ENCODE measurements at places on chromosomes 3 and 15.

DNA sequence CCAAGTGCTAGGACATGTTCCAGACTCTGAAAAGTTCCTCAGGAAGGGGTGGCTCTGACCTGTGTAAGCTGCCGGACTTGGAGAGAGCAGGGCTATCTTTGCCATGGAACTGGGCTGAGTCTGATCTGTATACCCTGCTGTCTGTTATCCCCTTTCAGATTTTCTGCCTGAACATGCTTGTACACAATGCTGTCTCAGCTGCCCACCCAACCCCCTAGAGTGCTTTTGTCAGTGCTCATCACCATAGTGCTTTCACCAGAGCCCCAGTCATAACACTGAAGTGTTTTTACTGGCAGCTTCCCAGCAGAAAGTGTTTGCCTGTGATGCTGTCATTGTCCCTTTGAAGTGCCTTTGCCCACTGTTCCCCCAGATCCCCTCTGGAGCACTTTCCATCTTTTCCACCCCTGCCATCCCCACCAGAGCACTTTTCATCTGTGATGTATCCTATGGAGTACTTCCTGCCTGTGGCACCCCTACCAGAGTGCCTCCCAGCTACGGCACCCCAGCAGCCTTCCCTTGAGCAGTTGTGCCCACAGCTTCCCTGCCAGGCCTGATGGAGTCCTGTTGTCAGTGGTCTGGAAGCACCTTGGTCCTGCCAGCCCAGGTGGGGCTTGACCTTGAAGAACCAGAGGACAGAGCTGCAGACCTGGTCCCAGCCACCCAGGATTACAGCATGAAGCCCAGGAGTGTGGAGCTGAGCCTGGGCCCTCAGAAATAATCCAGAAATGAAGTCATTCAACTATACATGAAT is 397.7 kb downstream of the DIPK2A start:
- no peak for DNase-seq

DNA sequence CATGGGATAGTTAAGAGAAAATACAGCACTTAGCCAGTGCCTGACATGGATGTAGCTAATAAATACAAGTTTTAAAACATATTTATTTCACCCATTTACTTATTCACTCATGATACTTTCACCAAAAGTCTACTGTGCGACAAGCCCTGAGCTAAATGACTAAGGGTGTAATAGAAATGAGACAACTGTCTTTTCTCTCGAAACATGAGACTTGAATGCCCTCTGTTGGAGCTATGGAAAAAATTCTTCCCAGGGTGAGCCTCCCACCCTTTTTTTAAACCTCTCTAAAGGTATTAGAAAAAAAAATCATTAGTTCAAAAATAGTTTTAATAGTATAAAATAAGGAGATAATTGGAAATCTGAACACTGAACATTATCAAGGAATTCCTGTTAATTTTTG is 24.3 kb upstream of the RPL14 start:
- DNase-seq = no peak

- no peak for DNase-seq
These were observed 517.3 kb downstream of the MECOM start for GRCh38 chr3:169146179-169146665.

DNA sequence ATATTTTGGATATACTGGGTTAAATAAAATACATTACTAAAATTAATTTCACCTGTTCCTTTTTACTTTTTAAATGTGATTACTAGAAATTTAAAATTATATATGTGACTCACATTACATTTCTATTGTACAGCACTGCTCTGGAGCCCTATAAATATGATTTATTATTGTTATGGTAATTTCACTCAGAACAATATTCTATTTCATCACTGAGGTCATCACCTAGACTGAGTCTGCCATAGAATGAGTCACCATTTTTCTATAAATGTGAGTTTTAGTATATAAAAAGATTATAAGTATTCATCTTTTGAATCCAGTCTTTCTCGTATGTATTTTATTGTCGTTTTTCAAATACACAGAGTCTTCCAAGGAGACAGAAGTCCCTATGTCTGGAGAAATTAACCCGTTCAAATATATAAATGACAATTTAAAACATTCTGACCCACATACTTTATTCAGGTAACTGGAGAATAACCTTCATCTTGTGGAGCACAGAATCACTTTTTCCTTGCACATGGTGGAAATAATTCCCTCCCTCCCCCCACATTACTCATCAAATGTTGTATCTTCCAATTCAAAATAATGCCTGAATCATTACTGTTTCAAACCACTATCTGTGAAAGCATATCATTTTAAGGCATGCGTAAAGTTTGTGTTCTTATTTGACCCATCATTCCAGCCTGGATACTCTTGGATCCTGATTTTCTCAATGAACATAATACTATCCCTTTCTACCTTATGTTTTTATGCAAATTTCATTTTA is 30.0 kb downstream of the CHST14 start:
- DNase-seq = no peak

DNA sequence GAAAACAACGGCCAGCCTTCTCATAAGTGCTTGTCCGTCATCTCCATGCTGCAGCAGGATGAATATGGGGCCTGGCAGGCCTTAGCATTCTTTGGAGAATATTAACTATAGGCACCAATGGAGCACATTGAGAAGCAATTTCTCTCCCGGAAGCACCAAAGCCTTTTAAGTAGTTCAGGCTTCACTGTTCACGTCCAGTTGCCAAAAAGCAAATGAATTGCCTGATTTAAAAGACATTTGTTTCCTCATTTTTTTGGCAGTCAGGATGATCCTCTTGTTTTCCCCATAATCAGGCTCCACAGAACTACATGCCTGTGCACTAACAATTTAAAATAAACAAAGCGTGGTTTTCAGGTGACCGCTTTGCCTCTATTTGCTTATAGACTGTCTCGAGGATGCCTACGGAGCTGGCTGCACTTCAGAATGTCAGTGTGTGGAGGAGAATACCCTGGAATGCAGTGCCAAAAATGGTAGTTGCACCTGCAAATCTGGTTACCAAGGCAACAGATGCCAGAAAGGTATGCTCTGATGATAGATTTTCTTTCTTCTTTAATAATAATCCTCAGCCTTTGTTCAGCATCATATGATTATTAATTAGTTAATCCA is 725.2 kb upstream of the GOLIM4 start:
- DNase-seq = no peak

DNA sequence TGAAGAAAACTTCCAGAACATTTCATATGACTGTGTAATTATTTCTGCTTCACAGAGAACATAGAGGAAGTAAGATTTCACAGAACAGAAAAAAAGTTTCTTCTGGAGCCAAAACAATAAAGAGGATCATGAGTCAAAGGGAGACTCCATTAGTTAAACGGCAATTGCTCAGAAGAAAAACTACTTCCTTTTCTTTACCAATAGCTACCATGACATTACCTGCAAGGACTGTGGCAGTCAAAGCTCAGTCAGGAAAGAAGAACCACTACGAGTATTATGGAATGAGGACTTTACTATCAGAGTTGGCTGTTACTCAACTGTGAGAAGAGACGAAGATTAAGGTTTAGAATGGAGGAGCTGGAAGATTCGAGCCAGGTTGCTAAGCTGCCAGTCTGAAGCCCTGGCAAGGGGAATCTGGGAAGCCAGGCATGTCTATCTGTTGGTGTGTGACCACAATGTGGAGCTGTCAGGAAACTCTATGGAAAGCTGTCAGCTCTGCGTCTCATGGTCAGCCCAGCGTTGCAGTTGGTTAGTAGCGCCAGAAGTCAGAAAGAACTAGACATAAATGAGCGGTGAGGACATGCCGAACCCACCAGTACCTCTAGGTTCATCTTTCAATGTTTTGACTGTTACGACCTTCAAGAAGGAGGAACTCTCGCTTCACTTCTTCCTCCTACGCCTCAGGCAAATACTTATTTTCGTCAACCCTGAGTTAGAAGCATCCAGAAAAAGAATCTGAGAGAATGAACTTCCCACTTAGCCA is 604.3 kb downstream of the FGF12 start:
- no peak for DNase-seq

- DNase-seq = no peak
These were observed 7.6 kb downstream of the HSPBAP1 start for GRCh38 chr3:122786066-122786465.

DNA sequence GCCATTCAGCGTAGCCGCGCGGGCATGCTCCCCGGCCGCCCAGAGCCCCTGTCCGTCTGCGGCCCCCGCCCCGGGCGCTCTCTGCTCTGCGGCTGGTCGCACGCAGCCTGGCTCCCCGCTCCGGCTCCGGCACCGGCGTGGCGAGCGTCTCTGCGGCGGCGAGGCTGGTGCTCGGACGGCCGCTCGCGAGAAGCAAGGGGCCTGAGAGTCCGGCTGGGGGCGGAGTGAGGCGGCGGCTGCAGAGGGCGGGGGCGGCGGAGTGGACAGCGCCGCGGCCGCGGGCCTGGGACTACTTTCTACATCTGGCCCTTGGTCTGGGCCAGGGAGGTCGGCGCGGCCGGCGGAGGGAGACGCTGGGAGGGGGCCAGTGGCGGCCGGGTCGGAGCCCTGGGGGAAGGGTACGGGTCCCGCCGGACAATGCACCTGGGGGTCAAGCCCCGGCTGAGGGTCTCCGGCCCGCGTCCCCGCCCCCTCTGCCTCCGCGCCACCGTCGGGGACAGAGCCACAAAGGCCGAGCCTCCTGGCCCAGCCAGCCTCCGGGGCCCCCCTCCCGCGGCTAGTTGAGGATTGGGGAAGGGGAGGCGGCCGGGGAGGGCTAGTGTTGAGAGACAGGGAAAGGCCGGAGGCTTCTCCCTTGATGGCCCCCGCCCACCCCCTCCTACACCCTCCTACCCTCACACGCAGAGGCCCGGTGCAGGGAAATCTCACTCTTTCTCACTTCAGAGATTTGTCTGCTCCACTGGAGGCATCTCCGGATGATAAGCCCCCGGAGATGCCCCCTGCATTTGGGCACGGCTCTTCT is at the start of gene PRTG:
PRTG (minus strand) TSS at position 226 of the 802 bp plus-strand sequence; CDS start at position 5, 221 bp downstream.
- DNase-seq = no peak

- DNase-seq = no peak
These were observed 101.9 kb upstream of the THBS1 start for GRCh38 chr15:39478996-39479395.

GRCh38 chr15:90213122-90213817 is 12.1 kb downstream of the SEMA4B start:
- DNase-seq = peak; percentile 32

GRCh38 chr3:66019896-66020295 is 18.8 kb downstream of the MAGI1 start:
- no peak for DNase-seq

- no peak for DNase-seq
These were observed 281.6 kb upstream of the GADL1 start for GRCh38 chr3:31176045-31176444.

DNA sequence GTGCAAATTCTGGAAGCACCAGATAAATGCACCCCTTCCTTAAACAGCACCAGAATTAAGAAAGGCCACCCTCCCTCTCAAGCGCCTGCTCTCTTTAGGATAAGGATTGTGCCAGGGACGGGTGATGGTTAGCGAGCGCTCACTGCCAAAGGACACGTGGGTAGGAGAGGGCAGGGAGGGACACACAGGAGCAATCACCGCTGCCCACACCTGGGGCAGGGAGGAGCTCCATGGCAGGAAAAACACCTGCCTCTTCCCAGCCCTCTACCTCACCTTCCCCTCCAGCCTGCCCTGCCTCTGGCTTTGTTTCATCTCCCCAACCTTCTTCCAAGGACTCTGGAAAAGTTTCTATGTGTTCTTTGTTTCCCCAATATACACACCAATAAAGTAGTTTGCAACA is 7.3 kb upstream of the SPATA12 start:
- no peak for DNase-seq

DNA sequence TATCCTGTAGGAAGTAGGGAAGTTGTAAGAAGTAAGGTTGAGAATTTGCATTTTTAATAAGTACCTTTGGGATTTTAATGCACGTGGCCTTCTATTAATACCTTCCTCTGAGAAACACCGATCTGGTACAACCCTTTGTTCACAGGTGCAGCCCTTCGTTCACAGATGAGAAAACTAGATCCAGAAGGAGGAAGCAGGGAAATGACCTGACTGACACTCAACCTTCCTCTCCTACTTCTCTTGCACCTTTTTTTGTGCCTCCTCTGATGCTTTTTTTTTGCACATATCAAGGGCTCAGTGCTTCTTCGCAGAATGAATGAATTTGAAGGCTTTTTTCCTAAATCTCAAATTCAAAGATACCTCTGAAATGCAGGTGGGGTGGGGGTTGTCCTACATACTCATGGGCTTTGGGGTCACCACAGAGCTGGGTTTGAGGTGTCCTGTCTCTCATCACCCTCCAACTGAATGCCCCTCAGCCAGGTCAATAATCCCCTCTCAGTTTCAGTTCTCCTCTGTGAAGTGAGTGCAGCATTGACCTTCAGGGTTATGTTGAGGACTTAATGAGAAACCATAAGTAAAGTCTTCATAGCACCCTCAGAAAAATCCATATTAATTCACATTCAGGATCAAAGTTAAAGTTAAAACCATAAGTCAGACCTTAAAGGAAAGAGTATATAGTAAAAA is 161.5 kb upstream of the CTNNB1 start:
- DNase-seq = no peak

GRCh38 chr15:32104061-32104995 is 74.0 kb downstream of the CHRNA7 start:
- no peak for DNase-seq

GRCh38 chr15:86384186-86384585 is 304.5 kb downstream of the AGBL1 start:
- no peak for DNase-seq

- no peak for DNase-seq
These were observed 436.0 kb upstream of the NR2F2 start for GRCh38 chr15:95894407-95894956.

GRCh38 chr15:81060470-81060869 is 59.7 kb downstream of the TLNRD1 start:
- DNase-seq = no peak

DNA sequence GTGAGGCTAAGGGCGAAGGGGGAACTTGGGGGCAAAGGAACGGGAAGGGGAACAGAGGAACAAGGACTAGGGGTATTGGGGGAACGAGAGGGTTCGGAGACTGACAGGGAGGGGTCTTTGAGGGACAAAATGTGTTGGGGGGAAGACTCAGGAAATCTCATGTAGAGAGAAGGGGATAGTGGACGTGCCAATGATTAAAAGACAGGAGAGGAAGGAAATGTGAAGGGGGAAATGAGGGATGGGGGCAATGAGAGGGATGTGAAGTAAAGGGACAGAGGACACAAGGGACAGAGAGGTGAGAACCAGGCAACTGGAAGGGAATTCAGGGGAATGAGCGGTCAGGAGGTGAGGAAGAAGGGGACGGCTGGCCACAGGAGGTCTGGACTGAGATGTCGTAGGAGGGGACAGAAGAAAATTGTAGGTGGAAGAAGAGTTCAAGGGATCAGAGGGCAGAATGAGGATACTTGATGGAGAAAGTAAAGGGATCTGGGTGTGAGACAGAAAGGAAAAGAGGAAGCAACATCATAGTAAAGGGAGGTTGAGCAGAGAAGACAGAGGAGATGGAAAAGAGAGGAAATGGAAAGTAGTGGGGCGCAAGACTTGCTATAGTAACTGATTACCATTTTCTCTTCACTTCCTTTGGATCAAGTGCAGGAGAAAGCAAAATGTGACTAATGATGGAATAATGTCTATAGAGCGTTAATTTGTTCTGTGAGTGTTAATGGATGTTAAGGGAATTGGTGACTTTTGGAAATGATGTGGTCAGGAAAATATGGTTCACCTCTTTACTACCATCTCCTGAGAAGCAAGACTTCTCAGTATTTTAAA is 749 bp downstream of the RAB8B start:
- DNase-seq = no peak
